ENCODE measurements at places on chromosomes 4 and X.
A peak's percentile ranks its signal among the peaks of the same experiment; 100 is the strongest.

DNA sequence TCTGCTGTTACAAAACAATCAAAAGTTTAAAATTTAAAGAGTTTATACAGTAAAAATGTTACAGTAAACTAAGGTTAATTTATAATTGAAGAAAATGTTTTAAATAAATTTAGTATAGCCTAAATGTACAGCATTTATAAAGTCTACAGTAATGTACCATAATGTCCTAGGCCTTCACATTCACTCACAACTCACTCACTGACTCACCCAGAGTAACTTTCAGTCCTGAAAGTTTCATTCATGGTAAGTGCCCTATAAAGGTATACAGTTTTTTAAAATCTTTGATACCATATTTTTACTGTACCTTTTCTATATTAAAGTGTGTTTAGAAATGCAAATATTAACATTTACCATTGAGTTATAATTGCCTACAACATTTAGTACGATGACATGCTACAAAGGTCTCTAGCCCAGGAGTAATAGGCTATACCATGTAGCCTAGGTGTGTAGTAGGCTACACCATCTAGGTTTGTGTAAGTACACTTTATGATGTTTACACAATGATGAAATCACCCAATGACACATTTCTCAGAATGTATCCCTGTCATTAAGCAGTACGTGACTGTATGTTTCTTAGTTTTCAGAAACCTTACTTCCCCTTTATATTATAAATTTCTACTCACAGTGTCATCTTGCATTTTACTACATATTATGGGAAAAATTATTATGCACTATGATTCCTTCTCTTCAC lies 320.8 kb downstream of the ADAM29 start:
- no peak for DNase-seq

DNA sequence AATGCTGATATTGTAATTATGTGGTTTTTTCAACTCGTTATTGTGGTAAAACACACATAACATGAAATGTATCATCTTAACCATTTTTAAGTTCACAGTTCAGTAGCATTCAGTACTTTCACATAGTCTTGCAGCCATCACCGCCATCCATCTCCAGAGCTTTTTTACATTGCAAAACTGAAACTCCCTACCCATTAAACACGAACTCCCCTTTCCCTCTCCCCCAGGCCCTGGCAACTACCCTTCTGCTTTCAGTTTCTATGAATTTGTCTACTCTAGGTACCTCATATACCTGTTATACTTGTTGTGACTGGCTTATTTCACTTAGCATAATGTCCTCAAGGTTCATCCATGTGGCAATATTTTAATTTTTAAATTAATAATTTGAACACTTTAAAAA lies 380.6 kb downstream of the MAPK10 start:
- no peak for DNase-seq

DNA sequence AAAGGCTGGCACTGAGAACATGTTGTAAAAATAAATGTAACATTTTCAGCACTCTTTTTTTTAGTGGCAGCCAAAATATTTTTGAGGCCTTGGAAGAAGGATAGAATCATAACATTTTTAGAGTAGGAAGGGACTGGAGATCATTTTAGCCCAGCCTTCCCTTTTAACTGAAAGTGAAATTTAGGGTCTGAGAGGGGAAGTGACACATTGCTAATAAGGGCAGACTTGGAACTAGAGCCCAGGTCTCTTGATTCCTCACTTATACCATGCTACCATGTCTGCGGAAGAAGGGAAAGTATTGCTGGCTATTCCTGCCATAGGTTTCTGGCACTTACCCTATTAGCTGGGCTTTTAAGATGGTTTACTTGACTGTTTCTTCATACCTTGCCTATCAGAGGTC lies 4.8 kb downstream of the WDR44 start:
- no peak for DNase-seq

GRCh38 chr4:168362025-168362401 lies 43.5 kb upstream of the DDX60 start:
- DNase-seq, result no peak

GRCh38 chrX:22118161-22118830 lies 86.2 kb downstream of the PHEX start:
- no peak for DNase-seq

DNA sequence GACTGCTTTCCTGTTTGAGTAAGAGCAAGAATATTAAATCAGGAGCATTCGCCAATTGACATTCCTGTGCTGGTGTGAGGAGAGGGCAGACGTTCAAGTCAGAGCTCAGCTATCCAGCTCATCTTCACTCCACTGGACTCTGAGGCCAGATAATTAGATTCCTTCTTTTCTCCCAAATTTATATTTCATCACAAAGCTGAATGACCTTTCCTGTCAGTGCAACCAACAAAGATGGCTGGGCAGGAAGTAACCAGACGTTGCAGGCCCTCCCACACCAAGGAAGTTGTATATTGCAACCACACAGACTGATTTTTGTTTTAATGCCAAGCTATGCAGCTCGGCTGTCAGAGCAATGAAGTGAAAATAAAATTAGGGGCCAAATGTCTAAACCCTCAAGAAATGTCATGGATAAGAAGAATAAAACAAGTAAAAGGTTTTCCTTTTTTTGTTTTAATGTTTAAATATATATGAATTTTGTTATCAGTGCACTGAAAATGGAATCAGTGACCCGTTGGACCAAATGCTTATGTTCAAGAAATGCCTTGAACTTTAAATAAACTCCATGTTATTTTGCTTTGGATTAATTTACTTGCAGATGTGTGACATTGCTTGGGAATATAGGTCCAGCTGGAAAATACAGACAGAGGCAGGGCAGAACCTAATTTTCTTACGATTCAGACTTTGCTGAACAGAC lies 578.9 kb upstream of the FAT1 start:
- DNase-seq, result peak; percentile 54

DNA sequence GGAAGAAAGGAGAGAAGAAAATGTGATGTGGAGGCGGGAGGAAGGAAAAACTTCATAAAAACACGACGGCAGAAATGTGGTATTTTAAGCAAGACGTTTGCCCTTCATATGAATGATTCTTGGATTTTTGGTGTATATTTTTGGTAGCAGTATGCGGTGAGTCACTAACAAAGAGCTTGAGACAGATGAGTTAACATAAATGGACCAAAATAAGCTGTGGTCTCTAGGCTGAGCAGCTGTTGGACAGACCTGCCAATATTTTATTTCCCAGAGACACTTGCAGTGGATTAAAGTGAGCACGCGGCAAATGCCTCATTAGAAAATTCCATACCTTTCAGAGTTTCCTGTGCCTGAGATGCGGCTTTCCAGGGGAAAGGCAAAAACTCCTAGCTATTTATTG lies 43.1 kb upstream of the RPS6KA3 start:
- DNase-seq, result peak; percentile 77

GRCh38 chr4:112253382-112254000 lies 21.9 kb downstream of the AP1AR start:
- DNase-seq, result no peak

DNA sequence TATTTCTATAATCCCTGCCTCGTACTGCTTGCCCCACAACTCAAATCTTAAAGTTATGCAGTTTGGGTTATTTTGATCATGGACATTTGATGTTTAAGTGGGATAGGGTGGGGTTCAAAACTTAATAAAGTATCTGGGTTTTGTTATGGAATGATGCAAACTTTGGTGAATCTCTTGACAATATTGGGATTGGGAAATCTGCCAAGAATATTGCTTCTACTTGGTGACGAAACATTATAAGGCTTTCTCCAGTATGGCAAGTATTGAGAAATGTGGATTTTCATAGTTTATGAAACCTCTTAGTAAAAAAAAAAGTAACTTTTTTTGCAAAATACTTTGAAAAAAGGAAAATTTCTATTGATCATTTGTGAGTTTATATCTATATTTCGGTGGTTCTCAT lies 130.8 kb upstream of the SFRP2 start:
- DNase-seq, result no peak

GRCh38 chr4:3744901-3745300 lies 21.3 kb upstream of the ADRA2C start:
- no peak for DNase-seq

GRCh38 chrX:9074326-9074725 lies 40.4 kb upstream of the FAM9B start:
- DNase-seq, result no peak

- DNase-seq, result no peak
These were observed 158.0 kb downstream of the SH2D1A start for GRCh38 chrX:124504111-124504983.

DNA sequence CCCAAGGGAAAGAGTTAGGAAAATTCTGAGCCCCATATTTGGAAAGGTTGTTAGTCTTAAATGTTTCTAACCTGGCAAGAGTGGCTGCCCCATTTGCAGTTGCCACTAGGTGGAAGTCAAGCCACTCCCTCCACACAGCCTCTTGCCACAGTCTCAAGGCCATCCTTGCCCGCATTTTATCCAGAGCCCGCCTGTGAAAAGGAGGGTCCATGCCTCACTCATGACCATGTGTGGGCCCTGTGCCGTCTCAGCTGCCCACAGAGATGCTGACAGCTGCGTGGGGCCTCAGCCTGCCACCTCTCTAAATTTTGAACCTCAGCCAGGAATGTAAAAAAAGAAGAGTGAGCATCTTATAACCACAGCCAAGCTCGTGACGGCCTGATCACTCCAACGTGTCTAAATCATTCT lies 201.5 kb upstream of the FAM241A start:
- peak; percentile 9 for DNase-seq

- DNase-seq, result no peak
These were observed 139.2 kb upstream of the ANKRD50 start for GRCh38 chr4:124851741-124852140.

DNA sequence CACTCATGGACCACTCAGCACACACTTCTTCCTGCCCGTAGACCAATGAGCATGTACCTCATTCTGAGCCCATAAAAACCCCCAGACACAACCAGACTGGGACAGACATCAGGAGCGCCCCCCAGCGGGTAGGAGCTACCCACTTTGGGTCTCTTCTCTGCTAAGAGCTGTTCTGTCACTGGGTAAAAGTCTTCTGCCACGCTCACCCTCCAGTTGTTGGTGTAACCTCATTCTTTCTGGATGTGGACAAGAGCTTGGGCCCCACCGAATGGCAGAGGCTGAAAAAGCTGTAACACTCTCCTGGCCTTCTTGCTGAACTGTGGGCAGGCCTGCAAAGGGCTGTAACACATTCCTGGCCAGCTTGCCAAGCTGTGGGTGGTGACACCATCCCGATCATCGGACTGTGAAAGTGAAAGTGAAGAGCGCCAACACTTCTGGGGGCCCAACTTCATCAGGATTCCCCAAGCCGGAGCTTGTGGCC lies 137.6 kb downstream of the TECRL start:
- peak; percentile 0 for DNase-seq

GRCh38 chr4:6225469-6225868 lies 25.1 kb upstream of the JAKMIP1 start:
- DNase-seq, result peak; percentile 9

DNA sequence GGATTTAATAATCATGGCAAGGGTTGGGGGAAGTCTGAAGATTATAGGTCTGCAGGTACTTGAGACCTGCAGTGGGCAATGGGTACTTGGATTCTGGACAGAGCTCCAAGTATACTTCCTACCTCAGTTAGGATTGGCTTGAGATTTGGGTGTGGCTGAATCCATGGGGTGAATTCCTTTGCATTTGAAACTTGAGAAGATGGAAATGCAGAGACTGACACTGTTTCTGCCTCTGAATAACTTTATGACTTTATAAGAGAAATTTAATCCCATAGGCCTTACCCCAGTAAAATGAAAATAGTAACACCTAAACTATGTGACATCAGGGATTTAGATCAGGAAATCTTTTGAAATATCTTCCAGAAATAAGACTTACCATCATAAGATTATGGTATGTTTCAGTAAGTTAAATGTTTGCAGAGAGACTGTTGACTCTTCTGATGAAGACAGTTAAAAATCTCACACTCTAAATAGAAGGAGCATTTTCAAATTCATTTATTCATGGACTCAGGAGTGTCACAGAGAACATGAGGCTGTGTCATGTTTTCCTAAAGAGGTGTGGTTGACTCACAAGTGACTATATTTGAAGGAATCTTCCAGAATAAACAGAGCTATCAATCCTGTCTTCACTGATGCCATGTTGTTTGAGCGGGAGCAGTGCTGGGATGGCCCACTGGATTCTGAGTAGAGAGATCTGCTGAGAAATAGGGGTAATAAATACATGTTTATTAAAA lies 513.5 kb upstream of the NR3C2 start:
- DNase-seq, result peak; percentile 29

- peak; percentile 14 for DNase-seq
These were observed 875.8 kb upstream of the SLIT2 start for GRCh38 chr4:19375931-19376330.

- DNase-seq, result no peak
These were observed 180.5 kb downstream of the KIT start for GRCh38 chr4:54838301-54838700.

GRCh38 chrX:130262231-130262630 lies 6.5 kb downstream of the ZNF280C start:
- DNase-seq, result peak; percentile 17

DNA sequence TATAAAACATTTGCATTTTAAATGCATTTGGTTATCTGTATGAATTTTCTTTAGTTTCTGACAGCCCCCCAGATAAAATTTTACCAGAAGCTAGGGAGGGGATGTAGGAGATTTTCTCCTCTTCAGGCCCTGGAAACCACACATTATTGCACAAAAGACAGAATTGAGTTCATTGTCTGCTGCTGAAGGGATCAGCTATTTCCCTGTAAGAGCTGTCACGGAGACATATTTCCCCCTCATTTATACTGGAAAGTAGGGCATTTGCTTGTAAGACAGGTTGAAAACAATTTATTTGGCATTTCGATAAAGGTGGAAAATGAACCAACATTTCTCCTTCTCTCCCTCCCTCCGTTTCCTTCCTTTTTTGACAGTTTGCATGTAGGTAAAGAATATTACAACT lies 241.3 kb upstream of the LCORL start:
- no peak for DNase-seq

GRCh38 chr4:159171287-159171686 lies 68.4 kb downstream of the RAPGEF2 start:
- DNase-seq, result peak; percentile 36

GRCh38 chrX:42459735-42460134 lies 318.2 kb downstream of the PPP1R2C start:
- DNase-seq, result no peak

GRCh38 chr4:101251261-101251660 lies 96.1 kb downstream of the PPP3CA start:
- DNase-seq, result no peak

- DNase-seq, result no peak
These were observed 9.3 kb downstream of the SPATA4 start for GRCh38 chr4:176186067-176186466.

DNA sequence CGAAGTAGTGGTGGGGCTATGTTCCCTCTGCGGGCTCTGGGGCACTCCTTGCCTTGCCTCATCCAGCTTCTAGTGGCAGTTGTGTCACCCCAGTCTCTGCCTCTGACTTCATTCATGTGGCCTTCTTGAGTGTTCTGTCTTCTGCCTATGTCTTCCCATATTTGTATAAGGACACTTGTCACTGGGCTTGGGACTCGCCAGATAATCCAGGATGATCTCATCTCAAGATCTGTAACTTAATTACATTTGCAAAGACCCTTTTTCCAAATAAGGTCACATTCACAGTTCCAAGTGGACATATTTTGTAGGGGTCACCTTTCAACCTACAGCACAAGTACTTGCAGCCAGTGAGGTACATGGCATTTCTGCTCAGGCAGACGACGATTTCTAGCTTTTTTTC lies 30.3 kb upstream of the CLDN24 start:
- no peak for DNase-seq

GRCh38 chr4:16026160-16026761 lies 57.6 kb downstream of the PROM1 start:
- peak; percentile 54 for DNase-seq

All from fibroblast of lung (primary cell).